GM06990 (cell line): ENCODE measurements at places on chromosomes 4 and X.

DNA sequence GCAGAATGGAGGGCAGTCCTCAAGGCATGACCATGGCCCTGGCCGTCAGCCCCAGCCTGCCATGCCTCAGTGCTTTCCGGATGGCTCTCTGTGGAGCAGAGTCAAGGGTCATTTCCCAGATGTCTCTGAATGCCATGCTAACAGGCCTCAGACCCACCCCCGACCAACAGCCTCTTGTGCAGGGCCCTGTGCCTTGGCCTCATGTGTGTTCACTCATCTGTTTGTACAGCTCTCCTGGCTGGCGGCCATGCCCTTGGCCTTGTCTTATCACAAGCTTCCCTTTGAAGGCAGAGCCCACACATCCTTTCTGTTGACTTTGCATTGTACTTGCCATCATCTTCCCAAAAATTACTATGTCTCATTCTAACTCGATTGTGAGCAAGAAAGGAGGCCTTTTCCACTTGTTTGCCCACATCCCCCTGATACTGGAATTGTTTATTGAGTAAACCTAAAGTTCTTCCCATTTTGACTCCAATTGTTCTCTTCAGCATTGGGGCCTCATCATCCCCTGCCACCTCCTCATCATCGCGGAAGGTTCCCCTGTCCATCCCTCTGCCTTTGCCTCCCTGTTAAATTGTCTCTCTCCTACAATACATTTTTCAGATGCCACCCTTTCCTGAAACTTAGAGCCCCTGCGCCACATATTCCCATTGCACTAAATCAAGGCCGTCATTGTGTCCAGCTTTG, 6.3 kb downstream of the CA5B start:
- no peak for DNase-seq

DNA sequence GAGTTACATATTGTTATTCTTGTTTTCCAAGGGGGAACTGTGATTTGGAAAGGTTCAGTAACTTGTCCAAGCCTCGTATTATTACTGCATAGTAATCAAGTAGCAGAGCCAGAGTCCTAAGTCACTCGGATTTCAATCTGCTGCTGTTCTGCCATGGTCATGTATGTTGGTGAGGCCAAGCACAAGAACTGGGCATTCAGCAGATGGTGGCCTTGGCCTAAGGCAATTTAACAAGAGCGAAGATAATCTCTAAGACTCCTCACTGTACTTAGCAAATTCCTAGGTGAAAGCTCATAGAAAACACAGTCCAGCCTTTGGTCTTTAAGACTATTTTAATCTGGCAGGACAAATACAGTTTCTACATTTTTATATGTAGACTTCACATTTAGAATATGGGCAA, 64.8 kb downstream of the NDST3 start:
- no peak for DNase-seq

DNA sequence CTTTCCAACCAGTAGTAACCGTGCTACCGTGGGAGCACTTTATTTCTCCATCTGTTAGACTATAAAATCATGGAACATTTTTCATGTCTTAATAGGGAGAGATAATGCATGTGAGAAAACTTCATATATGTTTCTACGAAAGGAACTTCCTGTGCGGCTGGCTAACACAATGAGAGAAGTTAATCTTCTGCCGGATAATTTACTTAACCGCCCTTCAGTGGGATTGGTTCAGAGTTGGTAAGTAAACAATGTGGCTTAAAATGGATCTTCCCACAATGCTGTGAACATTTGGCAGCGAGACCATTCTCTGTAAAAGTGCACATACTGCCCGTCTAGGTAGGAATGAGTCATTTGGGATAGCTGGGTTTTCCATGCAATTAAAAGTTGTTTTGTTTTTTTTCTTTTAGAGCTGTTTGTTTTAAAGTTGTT, 29.6 kb downstream of the PDK3 start:
- DNase-seq = no peak

GRCh38 chr4:139767168-139767567, 101.5 kb downstream of the MGST2 start:
- no peak for DNase-seq

DNA sequence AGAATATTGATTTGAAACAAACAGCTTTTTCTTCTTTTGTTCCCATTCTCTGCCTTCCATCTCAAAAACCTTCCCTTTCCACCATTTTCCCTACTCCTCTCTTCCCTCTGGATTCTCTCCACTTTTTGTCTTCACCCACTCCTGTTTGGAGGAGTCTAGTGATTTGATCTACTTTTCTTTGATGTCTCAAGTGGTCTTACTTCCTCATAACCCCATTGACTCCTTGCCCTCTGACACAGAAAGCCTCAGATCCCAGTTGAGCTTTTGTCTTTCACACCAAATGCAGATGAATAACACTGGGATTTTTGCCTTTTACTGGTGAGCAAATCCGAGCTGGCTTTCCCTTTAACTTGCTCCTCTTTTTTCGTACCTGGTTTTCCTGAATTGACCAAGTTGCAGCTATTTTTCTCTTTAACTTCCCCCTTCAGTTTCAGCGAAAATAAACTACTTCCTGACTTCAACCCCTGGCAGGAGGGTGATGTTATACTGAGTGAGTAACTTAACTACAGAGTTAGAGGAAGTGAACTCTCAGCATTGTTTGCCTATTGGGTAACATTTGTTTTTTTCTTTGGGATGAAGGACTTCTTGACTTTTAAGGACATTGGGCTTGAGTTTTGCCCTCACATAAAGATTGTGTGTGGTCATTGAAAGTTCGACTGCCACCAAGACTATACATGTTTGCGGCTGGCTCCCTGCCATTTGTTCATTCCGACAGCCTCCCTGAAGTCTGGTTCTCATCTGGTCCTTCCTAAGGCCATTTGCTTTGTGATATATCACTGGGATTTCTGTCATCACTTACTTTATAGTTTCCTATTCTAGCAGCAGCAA, 392.8 kb upstream of the NR3C2 start:
- DNase-seq = no peak
